ENCODE measurements at places on chromosomes 7 and 10. TPM values are rescaled to one million over a fixed set of nuclear protein-coding genes. Genes with fewer than 3 reads are reported as not detected.

DNA sequence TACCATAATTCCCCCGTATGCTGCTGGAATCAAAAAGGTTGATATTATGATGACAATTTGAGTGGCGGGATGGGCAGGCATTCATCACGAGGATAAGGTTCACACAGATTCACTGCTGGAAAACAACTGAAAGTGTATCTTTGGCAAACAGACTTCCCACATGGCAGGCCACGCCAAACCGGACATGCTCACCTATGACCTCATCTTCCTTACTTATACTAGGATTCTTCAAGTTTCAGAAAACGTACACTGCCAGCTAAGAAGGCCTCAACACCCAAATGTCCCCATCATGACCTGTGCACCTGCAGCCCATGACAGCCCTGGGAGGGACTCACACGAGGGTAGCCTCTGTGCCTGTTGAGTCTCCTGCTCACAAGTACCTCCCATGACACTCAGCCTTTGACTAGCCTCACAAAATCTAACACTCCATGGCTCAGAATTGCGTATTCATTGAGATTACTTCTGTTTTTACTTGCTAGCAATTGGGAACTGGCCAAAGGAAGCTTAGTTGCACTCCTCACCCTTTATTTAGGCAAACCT is 259.0 kb upstream of the GHITM start:
- DNase-seq = no peak

DNA sequence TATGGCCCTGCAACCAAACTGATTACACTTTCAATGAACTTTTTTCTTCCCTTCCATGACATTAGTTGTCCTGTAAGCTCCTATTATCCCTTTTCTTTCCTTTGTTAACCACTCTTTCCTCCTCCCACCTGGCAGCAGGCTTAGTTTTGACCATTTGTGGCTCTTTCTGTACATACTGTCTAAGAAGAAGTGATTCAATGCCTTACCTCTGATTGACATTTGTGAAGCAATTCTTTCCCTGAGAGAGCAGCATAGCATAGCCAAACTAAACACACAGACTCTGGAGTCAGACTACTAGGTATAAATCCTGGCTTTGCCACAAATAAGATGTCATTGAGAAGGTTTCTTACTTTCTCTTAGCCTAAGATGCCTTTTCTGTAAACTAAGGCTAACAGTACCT is 48.9 kb downstream of the AHR start:
- no peak for DNase-seq

GRCh38 chr10:60235001-60235400 is 154.7 kb downstream of the ANK3 start:
- DNase-seq = no peak

DNA sequence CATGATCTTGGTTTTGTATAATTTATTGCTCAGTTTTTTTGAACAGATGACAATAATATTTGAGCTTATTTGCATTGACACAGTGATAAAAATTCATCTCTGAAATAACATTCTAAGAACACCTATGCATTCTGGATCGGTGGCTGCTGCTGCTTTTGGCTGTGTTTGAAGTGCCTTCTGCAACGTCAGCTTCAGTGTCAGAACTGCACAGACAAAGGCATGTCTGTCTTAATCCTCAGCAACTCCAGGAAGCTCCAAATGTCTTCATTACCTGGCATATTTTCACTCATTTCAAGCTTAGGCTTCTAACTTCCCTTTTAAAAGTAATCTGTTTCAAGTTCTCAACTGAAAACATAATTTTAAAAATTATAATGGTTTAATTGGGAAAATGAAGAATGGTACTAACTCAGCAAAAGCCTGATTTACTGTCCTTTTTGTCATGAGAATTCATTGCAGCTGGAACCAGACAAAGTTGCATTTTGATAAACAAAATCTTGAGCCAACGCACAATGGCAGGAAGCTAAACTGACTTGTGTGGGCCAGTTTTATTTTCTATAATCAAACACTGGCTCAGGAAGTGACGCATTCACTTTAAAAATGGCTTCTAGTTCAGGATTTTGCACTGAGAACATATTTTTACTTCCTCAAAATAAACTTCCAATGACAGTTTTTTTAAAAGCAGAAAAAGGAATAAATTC is 38.7 kb downstream of the NPS start:
- DNase-seq = no peak

DNA sequence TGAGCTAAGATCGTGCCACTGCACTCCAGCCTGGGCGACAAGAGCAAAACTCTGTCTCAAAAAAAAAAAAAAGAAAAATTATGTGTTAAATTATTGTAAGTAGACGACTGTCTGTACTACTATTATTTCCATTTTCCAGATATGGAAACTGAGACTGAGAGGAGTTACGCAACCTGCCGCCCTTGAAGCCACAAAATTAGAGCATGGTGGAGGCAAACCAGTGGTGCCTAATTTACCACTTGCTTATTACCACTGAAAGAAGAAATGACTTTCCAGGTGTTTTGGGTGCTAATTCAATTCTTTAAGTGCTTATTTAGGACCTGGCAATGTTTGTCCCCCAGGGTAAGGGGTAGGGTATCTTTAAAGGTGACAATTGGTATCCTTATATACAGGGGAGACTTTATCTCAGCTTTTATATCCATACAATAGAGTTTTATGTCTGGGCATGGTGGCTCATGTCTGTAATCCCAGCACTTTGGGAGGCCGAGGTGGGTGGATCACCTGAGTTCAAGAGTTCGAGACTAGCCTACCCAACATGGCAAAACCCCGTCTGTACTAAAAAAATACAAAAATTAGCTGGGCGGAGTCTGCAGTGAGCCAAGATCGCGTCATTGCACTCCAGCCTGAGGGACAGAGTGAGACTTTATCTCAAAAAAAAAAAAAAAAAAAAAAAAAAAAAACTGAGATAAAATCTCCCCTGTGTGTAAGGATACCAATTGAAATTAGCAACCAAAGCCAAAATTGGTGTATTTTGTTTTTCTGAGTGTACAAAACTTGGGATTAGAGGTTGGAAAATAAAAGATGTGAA is 16.6 kb upstream of the CAMK1D start:
- DNase-seq = no peak

DNA sequence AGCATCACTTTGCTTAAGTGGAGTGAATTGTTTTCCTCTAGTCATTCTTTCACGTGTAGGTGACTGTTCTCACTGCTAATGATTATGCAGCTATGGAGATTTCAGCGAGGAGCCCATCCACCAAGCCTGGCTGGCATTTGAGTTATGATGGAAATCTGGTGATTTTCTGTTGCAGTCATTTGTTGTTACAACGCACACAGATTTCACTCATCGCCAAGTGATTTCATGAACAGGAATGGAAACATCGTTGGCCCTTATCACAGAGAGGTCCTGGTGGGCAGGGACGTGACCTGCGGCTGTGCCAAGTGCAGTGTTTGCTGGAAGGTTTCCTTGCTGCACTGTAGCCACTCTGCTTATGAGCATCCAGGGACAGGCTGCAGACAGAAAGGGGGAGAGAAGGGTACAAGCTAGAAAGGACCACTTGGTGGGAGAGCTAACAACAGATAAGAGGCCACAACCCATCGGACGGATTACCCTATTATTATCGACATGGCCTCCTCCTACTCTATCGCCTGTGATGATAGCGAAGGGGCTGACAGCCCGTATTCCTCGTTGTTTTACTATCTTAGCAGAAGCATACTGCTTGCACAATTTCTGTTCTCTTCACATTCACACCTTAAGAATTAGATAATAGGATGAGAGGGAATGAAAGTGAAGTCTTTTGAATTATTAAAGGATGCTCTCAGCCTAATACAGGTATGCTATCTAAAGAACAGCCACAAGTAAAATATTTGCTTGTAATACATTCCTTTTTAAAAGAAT is 99.0 kb upstream of the PITRM1 start:
- DNase-seq = no peak

GRCh38 chr7:148478551-148478950 is 112.0 kb upstream of the C7orf33 start:
- no peak for DNase-seq

GRCh38 chr10:5915451-5915850 is 25.4 kb downstream of the FBH1 start:
- no peak for DNase-seq

DNA sequence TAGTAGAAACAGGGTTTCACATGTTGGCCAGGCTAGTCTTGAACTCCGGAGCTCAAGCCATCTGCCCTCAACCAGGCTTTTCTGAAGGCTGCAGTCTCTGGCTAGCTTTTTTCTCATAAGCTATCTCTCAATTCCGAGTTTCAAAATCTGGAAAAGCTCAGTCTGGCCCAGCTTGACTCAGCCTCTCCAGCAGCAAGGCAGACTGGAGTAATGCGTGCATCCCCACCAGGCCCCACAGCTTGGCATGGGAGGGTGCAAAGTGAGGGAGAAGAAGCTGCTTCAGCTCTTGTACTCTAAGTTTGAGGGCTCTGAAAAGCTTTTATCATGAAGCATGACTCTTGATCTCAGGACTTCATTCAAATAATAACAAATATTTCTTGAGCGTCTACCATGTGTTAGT is 4.8 kb downstream of the DHTKD1 start:
- DNase-seq = no peak

DNA sequence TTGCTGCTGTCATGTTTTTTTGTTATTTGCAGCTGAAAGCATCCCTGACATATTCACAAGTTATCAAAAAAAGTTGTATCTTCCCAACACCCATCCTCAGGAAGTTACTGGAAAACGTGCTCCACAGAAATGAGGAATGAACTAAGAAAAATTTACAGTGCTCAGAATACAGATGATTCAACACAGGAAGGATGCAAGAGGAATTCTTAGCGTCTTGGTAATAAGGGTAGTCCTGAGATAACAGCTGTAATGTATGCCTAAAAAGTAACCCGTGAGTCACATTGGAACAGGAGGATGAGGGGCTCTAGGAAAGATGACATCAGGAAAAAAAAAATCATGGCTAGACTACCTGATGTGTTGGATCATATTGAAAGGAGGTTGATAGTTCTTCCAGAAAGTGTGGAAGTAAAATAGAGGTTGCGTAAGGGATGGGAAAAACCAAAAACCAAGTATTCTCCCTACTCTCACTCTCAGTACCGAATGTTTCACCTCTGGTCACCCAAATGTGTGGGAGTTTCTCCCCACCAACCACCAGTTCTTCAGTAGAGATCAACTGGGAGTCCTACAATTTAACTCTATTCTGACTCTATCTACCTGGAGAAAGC is 3.9 kb downstream of the ADAM12 start:
- DNase-seq = no peak

DNA sequence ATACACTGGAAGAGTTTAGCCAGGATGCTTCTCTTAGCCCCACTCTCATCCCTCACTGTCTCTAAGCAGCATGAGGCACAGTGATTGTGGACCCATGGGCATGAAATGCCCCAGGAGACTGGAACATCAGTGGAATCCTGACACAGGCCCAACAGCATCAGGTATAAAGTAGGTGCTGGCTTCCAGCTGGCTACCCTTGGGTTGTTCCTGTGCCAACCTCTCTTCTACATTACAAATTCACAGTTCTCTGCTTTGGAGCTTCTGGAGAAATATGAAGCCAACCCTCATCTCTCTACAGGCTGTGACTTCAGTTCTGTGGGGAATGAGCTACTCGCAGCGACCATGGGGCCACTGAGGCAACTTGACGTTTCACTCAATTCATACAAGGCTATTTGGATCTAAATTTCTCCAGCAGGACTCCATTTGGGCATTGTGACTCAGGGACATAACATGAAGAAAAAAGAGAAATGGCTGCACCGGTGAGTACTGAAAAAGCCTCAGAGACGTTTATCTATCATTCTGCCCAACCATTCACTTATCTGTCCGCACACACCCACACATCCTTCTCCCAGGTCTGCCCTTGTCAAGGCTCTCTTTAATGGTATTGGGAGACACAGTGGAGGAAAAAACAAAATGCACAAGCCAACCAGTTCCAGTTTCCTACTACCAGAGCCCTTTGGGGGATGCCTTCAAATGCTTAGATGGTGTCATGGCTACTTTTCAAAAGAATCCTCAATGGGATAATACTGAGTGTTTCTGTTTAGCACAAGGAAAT is 35.4 kb upstream of the TM9SF3 start:
- DNase-seq = no peak

DNA sequence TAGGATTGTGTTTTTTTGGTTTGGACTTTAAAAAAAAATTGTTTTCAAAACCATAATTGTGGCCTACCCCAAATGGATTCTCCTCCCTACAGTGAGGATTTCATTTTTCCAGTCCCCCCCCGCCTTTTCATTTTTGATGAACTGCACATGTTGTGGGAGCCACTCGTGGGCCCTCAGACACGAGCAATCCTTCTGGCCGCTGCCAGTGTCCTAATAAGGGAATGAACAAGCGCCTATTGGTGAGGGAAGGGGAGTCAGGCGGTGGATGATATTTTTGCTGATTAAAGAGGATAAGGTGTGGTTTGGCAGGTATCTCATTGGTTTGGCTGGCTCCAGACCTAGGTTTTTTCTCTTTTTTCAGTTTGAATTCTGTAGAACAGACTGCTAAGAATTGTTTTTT is 78.7 kb upstream of the AGBL3 start:
- no peak for DNase-seq

The ITGA8 gene
- polyA plus RNA-seq = 67.3 TPM

The MCU gene
- 45.7 TPM for polyA plus RNA-seq

The IFIT3 gene
- polyA plus RNA-seq = 14.1 TPM

The WNT2 gene
- 150 TPM for polyA plus RNA-seq

The GNA12 gene
- polyA plus RNA-seq = 61.9 TPM

The ACBD7 gene
- 4.4 TPM for polyA plus RNA-seq

The VWDE gene
- 4.4 TPM for polyA plus RNA-seq

The LDB1 gene
- polyA plus RNA-seq = 135 TPM

The TMEM270 gene
- polyA plus RNA-seq = 0.24 TPM

The RARRES2 gene
- 146 TPM for polyA plus RNA-seq

The OR2A42 gene
- 5.2 TPM for polyA plus RNA-seq
